ENCODE measurements at places on chromosomes 11 and 22.

DNA sequence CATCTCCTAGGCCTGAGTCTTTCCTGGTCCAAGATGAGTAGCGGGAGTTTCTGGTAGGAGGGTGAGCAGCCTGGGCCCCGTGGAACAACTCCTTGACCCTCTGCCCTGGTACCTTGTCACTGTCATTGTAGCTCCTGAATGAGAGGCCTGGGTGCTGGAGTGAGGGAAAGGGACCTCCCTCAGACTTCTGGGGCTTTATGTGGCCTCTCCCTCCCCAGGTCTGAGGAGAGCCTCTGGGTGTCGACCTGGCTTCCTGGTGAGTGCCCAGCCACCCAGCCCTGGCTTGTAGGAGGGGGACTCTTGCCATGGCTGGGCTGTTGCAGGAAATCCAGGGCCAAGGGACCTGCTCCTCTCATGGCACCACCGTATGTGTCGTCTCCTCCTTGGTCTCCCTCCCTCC lies 3.9 kb downstream of the P2RY2 start:
- DNase-seq = no peak

GRCh38 chr11:76740772-76741171 lies 42.4 kb upstream of the TSKU start:
- no peak for DNase-seq

GRCh38 chr11:73333640-73334383 lies 25.7 kb downstream of the ARHGEF17 start:
- no peak for DNase-seq

- no peak for DNase-seq
Observed at GRCh38 chr22:33605221-33605620, 315.1 kb downstream of the LARGE1 start.

DNA sequence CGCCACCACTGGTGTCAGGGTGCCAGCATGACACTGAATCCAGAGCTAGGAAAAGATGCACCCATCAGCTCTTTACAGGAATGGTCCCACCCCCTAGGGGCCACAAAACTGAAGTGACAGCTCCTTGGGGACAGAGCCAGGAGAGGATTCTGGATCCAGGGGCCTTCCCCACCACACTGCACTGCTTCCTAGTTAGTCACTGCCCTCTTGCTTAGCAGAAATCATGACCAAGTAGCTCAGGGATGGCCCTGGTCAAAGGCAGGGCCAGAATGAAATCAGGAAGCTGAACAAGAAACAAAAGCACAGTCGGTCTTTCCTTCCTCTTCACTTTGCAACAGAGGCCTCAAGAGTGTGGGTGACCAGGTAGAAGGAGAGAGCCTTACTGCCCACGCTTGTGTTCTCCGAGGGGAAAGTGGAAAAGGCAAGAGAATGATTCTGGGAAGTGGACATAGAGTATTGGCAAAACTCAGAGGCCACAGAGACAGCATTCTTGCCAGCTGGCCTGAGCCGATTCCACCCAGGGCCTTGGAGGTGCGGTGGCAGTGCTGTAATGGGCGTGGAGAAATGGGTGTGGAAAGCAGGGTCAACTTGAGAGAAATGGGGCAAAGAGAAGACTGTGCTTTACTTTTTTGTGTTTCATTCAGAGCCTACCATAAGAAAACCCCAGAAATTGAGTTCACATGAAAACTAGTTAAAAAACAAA lies 39.8 kb downstream of the KCNJ1 start:
- no peak for DNase-seq

DNA sequence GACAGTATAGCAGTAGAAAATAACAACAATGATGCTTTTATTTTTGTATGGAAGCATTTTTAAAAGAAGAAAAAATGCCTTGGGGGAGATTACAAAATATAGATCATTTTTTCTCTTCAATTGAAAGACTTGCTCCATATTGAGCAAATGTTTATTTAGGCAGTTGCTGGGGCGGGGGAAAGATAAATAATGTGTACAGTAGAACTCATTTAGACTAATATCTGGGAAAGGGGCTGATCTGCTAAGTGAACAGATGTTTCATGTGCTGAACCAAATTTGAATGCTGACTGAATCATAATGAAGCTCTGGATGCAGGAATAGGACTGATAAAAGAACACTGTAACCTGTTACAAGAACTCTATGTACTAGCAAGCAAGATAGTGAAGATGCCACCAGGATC lies 457.1 kb upstream of the TENM4 start:
- DNase-seq = no peak

DNA sequence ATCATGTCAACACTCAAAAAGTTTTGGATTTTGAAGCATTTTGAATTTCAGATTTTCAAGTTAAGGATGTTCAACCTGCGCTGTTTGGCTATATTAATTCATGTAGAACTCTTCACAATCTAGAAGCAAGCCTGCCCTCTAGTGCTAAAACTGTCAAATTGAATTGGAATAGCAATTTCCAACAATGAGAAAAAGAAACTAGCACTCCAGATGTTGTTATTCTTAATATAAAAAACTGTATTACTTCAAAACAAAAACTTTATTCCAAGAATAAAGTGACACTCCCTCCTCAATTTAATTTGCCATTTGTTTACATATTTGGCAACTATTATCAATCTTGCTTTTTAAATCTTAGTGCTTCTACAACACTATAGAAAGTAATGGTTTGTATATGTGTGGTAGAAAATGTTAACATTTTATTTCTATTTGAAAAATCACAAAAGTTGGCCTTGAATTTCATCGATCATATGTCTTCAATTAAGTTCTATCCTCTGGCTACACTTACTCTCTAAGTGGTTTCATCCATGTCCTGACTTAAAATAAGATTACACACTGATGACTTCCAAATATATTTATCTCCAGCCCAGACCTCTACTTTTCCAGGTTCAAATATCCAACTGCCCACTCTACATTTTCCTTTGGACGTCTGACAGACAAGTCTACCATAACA lies 36.6 kb downstream of the DCUN1D5 start:
- peak; percentile 28 for DNase-seq

- no peak for DNase-seq
Observed at GRCh38 chr11:75659836-75660235, 9.0 kb downstream of the MAP6 start.

DNA sequence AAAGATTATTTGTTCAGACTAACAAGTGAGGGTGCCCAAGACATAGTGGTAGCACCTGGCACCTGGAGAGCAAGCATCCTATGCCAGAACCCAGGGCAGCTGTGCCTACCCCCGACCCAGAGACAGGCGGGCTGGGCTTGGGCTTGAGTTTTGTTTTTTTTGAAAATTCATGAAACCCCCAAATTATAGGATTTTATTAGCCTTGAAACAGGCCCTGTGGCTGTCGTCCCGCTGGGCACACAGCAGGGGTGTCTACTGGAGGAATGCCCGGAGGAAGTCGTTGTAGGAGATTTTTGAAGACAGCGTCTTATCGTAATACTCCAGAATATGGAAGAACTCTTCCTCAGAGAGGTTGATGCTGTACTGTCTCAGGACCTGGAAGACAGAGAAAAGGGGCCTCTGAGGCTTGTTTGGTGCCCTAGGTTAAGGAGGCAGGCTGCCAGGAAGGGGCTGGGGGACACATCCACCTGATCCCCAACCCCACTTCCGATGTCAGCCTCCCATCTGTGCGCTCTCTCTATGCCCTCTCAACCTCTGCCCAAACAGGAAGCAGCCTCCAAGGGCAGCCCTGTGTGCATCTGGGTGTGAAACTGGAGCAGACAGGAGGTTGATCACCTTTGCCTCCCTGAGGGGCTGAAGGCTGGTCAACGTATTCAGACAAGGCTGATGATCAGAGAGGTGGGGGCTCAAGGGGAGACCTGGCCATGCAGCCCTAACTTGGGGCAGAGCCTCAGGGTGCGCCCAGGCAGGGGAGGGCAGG lies 117.0 kb downstream of the MPPED1 start:
- no peak for DNase-seq

DNA sequence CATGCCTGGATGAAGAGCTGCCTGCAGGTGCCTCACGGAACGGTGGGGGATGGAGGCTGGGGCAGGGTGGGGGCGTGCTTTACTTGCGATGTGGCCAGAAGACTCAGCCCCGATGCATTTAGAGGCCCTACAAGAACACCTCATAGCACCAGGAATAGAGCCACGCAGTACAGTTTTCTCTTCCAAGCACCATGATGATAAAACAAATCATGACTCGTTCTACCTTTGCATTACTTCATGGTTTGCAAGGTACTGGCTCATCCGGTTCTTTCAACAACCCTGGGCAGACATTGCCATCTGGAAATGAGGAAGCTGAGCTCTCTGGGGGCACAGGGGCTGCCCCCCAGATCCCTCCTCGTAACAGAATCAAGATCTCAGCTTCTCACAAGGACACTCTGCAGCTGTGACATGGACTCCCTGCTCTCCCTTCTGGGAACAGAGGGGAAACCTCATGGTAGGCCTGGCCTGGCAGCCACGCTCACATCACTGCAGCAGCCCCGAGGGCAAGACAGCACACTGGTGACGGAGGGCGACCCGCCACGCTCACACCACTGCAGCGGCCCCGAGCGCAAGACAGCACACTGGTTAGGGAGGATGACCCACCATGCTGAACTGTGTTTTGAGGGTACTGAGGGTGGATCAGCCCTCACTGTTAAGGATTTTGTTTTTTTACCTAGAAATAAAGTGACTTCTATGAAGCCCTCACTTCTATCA lies 46.9 kb downstream of the PHF21B start:
- DNase-seq = no peak

DNA sequence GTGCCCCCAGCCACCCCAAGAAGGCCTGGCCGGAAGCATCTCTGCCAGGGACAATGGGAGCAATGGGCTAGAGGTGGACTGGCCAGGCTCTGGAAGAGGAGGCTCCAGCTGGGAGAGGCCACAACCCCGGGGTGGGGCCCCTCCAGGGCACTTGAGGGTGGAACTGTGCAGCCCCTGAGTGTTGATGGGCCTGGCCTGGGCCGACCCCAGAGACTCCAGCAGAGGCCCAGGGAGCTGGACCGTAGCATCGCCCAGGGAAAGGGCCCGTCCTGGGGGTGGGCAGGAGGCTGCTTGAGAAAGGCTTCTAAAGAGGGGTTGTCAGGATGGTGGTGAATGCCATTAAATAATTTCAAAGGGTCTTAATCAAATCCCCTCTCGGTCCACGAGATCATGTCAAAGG lies 30.4 kb downstream of the CDKN1C start:
- DNase-seq = no peak

- DNase-seq = no peak
Observed at GRCh38 chr22:45064313-45065278, 54.8 kb upstream of the PHF21B start.

- DNase-seq = no peak
Observed at GRCh38 chr11:61377461-61378160, 14.8 kb upstream of the TMEM216 start.

GRCh38 chr11:119479685-119480275 lies 56.8 kb upstream of the THY1 start:
- DNase-seq = peak; percentile 88

DNA sequence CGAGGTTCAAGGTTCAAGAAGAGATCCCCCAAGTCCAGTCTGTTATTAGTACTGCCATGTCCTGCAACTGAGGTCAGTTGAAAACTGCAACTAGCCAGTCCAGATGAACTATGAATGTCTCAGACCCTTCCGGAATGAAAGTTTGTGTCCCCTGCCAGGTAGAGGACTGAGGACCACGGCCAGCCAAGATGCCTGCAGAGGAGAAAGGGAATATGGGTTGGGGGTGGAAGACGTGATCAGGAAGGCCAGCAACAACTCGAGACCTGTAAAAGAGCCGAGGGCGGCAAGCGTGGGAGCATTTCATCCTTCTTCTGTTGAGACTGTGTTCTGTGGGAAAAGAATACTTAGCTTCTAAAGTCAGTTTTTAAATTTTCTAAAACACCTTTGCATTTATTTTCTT lies 572.4 kb upstream of the B3GAT1 start:
- DNase-seq = no peak

GRCh38 chr11:87150936-87151335 lies 113.2 kb downstream of the TMEM135 start:
- DNase-seq = no peak

DNA sequence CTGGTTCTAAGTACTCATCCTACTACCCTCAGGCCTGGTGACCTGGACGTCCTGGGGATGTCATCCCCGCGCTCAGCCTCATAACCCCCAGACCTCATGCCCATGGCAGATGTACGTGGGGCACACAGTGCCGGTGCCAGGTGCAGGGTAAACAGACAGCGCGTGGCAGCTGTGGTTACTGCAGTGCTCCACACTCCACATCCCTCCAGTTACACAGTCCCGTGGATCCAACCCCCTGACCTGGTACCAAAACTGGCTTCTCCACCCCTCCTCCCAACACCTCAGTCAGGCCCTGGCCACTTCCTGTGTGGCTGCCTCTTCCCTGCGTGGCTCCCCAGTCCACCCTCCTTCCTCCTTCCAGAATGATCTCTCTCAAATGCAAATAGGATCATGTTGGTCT lies 95.2 kb downstream of the DSCAML1 start:
- DNase-seq = no peak

DNA sequence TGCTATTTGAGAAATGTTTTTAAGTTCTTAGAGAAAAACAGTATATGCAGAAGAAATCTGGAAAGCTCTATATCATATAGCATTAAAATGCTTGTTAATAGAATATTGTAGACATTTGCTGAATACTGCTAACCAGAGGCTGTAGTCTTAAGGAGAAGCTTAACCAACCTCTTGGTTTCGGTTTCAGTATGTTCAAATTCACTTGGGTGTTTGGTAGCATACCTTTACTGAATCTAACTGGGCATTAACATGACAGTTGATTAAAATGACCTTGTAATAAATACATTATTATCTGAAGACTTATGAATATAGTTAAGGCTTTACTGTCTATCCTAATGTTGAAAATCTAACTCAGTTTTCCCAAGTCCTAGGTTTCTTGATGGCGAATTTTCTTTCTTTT lies 5.4 kb downstream of the PCF11 start:
- DNase-seq = no peak

DNA sequence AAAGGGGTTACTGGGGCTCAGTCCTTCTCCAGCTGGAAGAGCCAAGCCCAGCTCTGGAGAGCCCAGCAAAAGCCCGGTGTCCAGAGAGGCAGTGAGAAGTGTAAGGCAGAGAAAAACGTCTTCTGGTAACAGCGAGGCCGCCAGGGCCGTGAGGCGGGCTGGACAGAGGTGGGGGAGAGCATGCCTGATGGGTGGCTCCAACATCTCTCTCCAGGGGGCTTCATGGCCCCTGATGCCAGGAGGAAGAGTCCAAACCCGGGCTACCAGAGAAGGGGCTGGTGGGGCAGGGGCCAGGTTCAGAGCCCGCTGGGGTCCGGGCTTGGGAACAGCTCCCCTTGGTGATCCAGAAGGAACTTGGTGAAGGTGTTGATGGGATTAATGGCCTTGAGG lies 21.7 kb downstream of the ARHGAP1 start:
- no peak for DNase-seq

GRCh38 chr11:11391796-11392463 lies 38.9 kb upstream of the CSNK2A3 start:
- DNase-seq = no peak
